Esophagus squamous epithelium (tissue), 5 donors: ENCODE measurements at places on chromosomes 1 and 21.

- H3K4me3 ChIP-seq, result no peak overlapping the region
- DNase-seq, result no peak
- peaks cover 5% of the 10 kb centered on the region for H3K4me1 ChIP-seq
- H3K36me3 ChIP-seq, result no peaks in the 10 kb centered on the region
Measured at GRCh38 chr21:38439426-38439825, 58.9 kb downstream of the ERG start.

- H3K4me3 ChIP-seq, result peak overlapping the region; percentile 29
- H3K36me3 ChIP-seq, result no peaks in the 10 kb centered on the region
- H3K27ac ChIP-seq, result no peak overlapping the region
- peaks cover 6% of the 10 kb centered on the region for H3K4me1 ChIP-seq
Measured at GRCh38 chr1:34929853-34930701, 627 bp upstream of the DLGAP3 start.

DNA sequence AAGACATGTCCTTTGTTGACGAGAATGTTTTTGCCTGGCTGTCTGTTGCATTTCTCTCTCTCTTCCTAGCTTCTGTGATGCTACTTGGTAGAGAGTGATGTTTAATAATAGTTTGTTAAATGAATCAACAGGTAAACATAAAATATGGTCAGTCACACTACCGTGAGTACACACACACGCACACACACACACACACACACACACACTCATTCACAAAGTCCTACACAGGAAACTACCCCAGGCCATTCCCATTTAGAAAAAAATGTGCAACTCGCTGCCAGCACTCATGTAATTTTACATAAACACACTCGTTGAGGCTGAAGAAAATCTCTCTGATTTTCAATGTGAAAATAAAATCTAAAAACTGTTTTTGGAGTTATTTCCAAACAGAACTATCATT lies 38.7 kb downstream of the RUNX1 start:
- H3K4me3 ChIP-seq, result no peak overlapping the region
- peaks cover 4% of the 10 kb centered on the region for H3K27me3 ChIP-seq
- no peaks in the 10 kb centered on the region for H3K36me3 ChIP-seq
- H3K4me1 ChIP-seq, result no peaks in the 10 kb centered on the region
- no peak overlapping the region for H3K27ac ChIP-seq

DNA sequence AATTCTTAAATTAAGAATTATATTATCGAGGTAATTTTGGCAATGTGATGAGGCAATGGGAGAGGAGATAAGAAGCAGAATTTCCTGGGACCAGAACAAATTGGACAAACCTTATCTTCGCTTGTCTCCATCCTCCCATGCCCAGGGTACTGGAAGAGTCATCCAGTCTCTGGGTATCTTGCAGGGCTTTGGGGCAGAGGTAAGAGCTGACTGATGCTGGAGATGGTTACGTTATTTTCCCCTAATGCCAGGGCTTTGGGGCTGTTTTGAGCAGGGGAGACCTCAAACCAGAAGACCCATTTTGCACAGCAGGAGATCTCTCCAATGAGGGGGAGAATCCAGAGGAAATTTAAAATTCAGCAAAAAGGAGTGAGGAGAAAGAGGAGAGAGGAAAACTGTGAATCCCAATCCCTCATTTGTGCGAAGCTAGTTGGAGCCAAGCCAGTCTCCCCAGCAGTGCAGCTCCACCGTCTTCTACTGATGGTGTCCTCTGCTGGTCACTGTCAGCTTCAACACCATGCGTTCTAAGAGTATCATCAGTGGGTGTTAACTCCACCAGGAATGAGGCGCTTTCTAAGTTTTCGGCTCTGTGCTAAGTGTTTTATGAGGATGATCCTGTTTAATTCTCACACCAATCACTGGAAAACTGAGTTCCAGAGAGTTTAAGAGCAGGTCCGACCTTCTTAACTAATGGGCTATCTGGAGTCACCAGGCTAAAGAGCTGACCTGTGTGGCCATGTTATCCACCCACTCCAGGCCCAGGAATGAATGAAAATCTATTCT lies 86.8 kb upstream of the CD34 start:
- H3K4me1 ChIP-seq, result peaks cover 8% of the 10 kb centered on the region
- peaks cover 8% of the 10 kb centered on the region for H3K27me3 ChIP-seq
- no peak overlapping the region for H3K4me3 ChIP-seq
- H3K36me3 ChIP-seq, result no peaks in the 10 kb centered on the region
- no peak overlapping the region for H3K27ac ChIP-seq

DNA sequence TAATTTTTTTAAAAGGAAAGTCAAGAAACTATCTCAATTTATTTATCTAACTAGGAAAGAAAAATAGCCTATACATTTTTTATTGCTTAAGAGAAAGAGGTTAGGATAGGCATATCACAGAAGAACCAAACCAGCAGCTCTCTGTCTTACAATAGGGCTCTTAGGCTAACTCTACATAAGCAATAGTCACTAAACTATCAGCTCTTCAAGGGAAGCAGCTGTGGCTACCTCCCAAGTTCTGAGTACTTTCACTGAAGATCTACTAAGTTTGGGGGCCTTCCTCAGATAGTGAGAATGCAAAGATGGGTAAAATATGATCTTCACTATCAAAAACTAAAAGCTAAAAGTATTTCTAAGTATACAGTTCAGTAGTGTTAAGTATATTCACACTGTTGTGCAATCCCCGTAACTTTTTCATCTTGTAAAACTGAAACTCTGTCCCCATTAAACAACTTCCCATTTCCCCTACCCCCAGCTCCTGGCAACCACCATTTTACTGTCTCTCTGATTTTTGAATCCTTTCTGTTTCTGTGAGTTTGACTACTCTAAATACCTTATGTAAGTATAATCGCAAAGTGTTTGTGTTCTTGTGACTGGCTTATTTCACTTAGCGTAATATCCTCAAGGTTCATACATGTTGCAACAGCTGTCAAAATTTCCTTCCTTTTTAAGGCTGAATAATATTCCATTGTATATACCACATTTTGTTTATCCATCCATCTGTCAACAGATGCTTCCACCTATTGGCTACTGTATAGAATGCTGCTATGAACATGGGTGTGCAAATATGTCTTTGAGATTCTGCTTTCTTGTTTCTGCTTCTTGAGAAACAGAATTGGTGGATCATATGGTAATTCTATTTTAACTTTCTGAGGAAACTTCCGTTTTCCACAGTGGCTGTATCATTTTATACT lies 73.3 kb downstream of the ACBD6 start:
- no peaks in the 10 kb centered on the region for H3K4me1 ChIP-seq
- DNase-seq, result no peak
- H3K36me3 ChIP-seq, result no peaks in the 10 kb centered on the region
- H3K4me3 ChIP-seq, result no peak overlapping the region
- no peaks in the 10 kb centered on the region for H3K27me3 ChIP-seq
